ENCODE measurements at places on chromosomes 6 and 20.
A peak's percentile ranks its signal among the peaks of the same experiment; 100 is the strongest.

- DNase-seq = no peak
Measured at GRCh38 chr6:36975231-36976006, 10.6 kb downstream of the MTCH1 start.

- no peak for DNase-seq
Measured at GRCh38 chr20:61443443-61444126, 191.5 kb downstream of the CDH4 start.

DNA sequence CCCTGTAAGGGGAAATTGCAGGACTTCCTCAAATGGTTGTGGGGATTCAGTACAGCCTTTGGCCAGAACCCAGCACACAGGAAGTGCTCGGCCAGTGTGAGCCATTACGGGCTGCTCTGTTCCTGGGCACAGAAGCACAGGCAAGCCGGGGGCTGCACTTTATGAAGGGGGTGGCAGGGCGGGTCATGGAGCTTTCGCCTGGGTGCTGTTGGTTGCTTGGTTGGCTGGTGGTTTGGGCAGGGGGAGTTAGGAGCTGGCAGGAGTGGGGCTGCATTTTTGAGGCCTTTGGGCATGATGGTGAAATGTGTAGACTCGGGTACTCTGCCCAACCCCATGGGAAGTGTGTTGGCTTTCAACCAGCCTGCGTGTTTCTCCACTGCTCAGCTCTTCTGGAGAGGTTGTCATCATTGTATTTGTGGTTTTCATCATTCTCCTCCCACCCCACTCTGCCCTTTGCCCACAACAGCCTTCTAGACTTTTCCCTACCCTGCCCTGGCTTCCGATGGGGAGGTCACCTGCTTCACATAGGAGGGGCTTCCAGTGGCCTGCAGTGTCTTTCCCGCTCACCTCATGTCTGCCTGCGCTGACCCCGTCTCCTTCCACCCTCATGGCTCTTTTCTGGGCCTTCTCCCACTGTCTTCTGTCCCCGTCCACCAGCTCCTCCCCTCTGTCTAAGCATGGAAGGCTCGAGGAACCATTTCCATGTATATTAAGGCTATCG is 16.1 kb upstream of the RBM38 start:
- DNase-seq = no peak

DNA sequence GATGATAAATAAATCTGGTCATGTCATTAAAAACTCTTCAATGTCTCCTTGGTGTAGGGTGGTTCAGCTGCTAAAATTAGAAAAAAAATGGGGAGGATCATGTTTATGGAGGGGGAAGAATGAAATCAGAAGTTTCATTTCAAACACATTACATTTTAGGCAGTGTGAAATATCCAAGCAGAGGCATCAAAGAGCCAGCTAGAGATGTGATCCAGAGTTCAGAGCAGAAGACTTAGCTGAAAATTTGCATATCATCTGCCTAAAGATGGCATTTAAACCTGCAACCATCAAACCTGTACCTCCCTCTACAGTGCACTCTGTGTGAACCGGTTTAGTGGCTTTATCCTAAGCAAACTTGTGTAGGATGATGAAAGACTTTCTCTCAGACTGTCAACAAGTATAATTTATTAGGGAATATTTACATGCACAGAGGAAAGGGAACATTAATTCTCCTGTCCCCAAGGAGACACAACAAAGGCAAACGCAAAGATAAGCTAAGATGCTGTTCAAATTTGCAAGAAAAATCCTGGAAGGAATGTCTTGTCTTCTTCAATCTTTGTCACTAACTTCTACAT is 84.8 kb upstream of the PLEKHG1 start:
- DNase-seq = no peak

GRCh38 chr6:154236646-154237301 is 119.8 kb downstream of the IPCEF1 start:
- no peak for DNase-seq

DNA sequence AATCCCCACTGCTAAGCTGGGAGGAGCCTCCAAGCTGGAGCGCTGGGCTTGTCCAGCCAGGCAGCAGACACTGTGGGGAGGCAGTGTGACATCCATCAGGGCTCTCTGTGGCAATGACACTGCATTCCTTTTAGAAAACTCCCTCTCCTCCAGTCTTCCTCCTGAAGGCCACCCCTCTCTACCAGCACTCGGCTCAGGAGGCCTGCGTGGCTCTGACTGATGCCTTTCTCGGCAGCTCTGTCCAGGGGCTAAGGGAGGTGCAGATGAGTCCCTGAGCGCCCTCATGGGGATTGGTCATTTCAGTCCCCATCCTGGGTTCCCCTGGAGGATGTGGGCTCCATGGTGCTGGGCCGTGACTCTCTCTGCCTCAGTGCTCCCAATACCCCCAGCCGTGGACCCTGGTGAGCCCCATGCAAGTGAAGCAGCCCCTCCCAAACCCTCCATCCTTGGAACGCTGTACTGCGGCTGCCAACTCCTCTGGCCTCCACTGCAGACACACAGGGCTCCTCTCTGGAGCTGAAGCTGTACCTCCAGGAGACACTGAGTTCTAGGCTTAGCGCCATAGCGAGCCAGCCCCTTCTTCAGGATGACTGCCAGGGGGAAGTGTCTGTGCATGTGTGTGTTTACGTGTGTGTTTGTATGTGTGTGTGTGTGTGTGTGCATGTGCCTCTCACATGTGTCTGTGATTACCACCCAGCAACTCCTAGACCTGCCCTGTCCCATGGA is 209.6 kb downstream of the ERMARD start:
- DNase-seq = no peak

- DNase-seq = no peak
Measured at GRCh38 chr6:134343066-134343465, 25.2 kb upstream of the SGK1 start.

GRCh38 chr6:45327956-45328522 is at the start of gene RUNX2:
Gene RUNX2 (plus strand): TSS chr6:45328330. CDS start chr6:45328727, 397 bp downstream.
- DNase-seq = peak; percentile 42

DNA sequence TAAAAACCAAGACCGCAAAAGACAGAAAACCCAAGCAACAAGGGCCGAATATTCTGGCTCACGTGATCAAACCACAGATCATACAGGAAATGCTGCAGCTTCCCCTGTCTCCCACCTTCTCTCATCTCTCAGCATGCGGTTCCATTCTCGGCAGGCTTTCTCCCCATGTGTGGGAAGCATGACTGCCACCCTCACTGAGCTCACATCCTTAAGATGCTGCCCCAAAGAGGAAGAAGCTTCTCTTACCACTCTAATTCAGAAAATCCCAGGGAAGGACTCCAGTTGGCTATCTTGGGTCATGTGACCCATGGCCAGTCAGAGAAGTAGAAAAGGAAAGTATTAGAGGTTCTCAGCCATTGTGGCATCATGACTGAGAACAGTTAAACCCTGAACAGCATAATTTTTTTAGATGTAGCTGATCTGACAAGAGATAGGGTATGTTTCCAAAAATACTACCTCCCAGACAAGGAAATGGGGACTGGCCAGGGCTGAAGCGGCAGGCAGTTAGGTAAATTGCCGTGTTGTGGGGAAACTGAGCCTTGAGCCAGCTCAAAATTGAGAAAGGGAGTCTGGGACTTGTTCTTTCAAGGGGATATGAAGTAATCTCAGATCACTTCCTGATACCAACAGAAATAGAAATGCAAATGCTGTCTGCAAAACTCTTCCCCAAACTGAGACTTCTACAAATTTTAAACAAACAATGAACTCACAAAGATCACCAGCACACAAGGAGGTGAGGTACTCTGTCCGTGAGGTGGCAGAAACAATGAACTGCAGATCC is 37.1 kb upstream of the GRM4 start:
- peak; percentile 92 for DNase-seq

DNA sequence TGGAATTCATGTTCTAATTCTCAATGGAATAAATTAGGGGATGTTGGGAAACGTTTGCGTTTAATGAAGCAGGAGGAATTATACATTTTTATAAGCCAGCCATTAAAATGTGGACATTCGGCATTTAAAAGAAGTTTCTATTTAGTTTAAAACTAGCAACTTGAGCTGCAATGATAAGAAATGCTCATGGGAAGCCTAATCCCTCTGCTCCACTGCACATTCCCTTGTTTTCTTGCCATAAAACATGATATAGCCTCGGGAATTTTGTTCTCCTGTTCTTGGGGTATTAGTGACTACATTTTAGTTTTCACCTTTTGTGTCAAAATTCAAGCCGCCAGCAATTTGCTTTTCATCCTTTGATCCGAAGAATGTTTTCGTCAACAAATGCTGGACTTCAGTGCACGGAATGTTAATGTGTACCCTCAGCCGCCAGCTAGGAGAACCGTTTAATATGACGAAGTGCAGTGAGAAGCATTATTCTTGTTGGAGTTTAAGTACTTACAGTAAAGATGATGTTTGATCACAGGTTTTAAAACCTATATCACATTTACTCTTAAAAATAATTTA is 137.9 kb downstream of the HIVEP1 start:
- DNase-seq = no peak

DNA sequence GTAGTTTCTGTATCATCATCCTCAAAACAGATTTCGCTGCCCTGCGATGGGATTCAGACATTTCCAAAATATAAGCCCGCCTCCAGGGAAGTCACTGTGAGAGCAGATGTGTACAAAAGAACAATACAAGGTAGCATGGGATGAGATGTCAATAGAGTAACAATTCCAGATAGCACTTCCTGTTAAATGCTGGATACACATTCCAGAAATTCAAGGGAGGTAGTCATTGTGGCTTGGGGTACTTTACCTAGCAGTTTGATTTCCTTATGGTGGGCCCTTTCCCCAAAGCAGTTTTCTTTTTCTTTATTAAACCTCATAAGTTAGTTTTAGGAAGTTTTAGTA is 2.5 kb downstream of the RNF217 start:
- no peak for DNase-seq

- no peak for DNase-seq
Measured at GRCh38 chr6:79731471-79731870, 100.3 kb downstream of the SH3BGRL2 start.

GRCh38 chr6:62285612-62286469 is at the start of gene KHDRBS2:
Gene KHDRBS2 (minus strand): TSS chr6:62286225.
- no peak for DNase-seq

- no peak for DNase-seq
Measured at GRCh38 chr6:17945111-17945510, 42.3 kb downstream of the KIF13A start.

GRCh38 chr20:5600982-5601381 is 149.2 kb upstream of the SHLD1 start:
- DNase-seq = no peak

DNA sequence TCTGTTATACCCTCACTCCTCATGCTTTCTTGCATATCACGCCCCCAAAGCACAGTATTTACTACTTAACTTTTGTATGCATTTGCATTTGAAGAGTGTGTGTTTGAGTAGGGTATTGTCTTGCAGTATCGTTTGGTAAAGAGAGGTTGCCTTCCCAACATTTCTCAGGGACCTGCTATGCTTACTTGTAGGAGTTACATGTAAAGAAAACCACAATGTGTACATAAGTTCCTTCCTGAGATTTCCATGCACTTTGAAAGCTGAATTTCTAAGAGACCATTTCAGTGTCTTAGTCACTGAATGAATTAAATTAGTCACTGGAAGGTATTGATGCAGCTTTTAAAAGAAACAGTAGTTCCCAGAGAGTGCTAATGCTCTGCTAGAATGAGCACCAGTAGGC is 159.3 kb upstream of the LAMA2 start:
- no peak for DNase-seq

DNA sequence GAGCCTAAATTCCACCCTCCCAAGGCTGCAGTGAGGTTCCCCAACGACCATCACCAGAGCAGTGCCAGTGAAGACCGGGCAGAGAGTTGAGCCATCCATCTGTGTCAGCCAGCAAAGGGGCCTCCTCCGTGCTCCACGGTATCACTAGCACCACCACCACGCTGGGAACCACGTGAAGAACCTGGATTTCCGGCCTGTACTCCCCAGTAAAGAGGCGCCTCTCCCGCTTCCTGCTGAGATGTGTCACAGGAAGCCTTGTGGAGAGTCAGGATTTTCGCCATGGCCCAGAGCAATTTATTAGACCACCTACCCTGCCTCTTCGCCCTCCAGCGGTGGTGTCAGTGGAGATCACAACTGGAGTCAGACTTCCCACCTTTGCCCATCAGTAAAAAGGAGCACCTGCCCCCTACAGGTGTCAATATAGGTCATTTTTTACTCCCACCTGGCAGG is 28.8 kb downstream of the CPXM1 start:
- DNase-seq = no peak

DNA sequence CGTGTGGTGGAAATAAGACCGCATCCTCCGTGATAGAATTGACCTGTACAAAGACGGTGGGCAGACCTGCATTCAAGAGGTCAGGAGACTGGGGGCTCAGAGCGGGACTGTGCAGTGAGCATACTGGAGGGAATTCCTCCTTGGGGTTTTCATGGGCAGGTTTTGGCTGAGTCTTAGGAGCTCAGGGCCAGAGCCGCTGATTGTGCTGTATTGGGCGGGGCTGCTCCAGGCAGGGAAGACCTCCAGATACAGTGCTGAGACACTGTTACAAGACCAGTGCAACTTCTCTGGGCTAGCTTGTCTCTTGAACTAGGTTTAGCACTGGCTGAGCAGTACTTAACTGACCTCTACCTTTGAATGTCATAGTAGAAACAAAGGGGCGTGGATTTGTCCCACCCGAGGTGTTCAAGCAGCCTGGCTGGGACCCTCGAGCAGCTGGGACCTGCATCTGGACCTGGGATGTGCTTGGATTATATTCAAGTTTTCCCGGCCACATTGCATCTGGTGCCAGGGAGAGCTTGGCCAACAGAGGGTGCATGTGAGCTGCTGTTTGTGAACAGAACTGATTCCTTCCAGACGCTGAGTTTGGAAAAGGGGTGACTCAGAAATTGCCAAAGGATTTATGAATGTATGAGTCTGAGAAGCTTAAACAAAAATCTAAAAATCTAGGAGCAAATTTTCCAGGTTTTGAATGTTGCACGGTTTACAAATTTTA is 33.4 kb upstream of the SLC22A1 start:
- DNase-seq = no peak

- no peak for DNase-seq
Measured at GRCh38 chr6:34597605-34598353, 41.6 kb upstream of the SPDEF start.

GRCh38 chr6:3768502-3768901 is 17.0 kb upstream of the PXDC1 start:
- DNase-seq = no peak

DNA sequence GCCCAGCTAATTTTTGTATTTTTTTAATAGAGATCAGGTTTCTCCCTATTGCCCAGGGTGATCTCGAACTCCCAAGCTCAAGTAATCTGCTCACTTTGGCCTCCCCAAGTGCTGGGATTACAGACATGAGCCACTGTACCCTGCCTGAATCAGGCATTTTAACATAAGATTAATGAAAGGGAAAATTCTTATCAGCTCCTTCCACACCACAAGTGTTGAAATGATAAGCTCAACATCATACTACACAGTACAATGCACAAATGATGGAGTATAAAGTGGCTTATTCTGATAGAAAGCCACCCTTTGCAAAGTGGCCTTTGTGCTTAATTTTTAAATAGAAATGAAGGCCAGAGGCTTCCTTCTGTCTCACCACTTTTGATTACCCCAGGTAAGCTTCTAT is 71.3 kb upstream of the MCHR2 start:
- DNase-seq = no peak

DNA sequence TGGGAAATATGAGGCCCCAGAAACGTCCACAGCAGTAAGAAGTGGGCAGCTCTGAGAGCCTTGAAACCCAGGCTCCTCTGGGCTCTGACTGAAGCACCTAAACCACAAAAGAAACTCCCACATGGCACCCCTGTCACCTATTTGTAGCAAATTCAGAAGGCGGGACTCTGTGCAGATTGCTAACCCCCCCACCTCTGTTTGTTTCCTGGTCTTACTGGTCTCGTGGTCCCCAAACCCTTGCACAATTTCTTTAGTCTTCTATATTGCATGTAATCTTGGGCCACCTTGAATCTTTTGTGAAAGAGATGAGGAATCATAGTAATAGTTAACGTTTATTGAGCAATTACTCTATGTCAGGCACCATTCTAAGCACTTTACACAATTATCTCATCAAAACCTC is 154.3 kb downstream of the PREX1 start:
- DNase-seq = no peak
